Kasumi-1 (cell line): ENCODE measurements at places on chromosomes 2 and 18.

GRCh38 chr2:134536296-134536695, 182.5 kb downstream of the TMEM163 start:
- DNase-seq, result no peak

DNA sequence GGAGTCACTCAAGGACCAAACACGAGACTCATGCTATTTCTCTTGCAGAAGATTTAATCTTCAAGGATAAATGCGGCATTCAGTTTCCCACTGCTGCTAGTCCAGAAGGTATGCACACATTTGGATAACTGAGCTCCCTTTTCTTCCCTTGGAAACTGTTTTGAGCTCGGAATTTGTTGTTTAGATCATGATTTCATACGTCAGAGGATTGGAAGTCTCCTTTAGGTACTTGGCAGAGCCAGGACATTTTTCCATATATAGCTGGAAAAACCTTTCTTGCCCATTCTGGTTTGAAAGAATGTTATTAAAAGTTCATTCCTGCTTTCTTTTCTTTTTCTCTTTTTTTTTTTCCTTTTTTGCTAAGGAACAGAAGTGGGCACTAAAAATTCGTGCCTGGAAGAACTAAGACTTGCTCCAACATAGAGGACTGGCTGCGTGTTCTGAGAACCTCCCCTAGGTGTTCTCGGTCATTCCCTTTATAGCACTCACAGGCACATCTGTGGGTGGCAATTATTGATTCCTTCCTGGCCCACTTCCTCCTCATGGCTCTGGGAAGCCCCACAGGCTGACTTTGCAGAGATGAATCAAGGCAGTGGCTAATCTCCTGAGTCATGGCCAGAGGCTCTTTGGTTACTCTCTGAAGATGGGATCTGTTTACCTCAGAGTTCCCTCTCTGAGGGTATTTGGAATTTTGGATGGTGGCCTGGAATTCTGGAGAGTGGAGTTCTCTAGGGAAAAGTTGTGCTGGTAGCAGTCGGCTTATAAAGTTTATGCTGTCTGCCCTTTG, 104.8 kb downstream of the PLCL1 start:
- DNase-seq, result no peak

- DNase-seq, result no peak
Observed at GRCh38 chr2:75108937-75109482, 90.3 kb downstream of the TACR1 start.

DNA sequence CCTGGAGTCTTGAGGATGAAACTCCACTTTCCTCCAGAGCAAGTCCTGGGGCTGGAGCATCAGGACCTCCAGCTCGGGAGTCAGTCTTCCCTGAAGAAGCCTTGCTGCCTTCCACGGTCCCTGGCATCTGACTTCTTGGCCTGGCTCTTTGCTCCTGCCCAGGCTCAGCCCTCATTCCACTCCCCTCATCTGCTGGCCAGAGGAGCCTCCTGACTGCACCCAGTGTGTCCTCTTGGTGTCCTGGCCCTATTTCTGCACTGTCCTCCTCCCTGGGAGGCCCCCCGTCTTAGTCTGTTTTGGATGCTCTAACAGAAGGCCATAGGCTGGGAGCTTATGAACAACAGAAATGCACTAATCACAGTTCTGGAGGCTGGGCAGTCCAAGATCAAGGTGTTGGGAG, 231.5 kb downstream of the LOXHD1 start:
- DNase-seq, result no peak

DNA sequence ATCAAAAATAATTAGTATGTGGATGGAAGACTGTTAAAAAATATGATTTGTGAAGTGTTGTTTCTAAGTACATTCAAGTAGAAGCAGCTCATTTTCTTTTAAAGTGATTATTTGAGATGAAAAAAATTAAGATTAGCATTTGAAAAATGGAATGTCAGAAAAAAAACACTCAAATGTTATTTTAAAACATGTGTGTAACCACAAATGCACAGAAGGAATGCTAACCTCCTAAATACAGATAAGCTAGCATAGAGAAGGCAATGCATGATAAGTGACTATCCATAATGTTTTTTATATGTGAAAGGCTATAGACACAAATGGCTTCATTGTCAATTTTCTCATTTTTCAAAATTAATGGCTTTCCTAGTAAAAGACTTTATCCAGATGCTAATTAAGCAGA, 198.9 kb downstream of the NYAP2 start:
- no peak for DNase-seq
